IPS DF 19.7 (cell line): ENCODE measurements at places on chromosomes 2 and 18.

- DNase-seq = no peak
These were observed 14.3 kb downstream of the GPR17 start for GRCh38 chr2:127660291-127660578.

GRCh38 chr2:238183821-238184220 is 19.7 kb downstream of the ILKAP start:
- DNase-seq = no peak

GRCh38 chr2:101149241-101150192 is 1.7 kb downstream of the TBC1D8 start:
- no peak for DNase-seq

GRCh38 chr2:106189325-106189724 is 4.8 kb downstream of the UXS1 start:
- DNase-seq = no peak

GRCh38 chr2:23206650-23207049 is 178.3 kb upstream of the KLHL29 start:
- no peak for DNase-seq
